ENCODE measurements at places on chromosomes 16 and 17.
A peak's percentile ranks its signal among the peaks of the same experiment; 100 is the strongest.

- DNase-seq, result no peak
These were observed 150.8 kb upstream of the IRX3 start for GRCh38 chr16:54437401-54437800.

DNA sequence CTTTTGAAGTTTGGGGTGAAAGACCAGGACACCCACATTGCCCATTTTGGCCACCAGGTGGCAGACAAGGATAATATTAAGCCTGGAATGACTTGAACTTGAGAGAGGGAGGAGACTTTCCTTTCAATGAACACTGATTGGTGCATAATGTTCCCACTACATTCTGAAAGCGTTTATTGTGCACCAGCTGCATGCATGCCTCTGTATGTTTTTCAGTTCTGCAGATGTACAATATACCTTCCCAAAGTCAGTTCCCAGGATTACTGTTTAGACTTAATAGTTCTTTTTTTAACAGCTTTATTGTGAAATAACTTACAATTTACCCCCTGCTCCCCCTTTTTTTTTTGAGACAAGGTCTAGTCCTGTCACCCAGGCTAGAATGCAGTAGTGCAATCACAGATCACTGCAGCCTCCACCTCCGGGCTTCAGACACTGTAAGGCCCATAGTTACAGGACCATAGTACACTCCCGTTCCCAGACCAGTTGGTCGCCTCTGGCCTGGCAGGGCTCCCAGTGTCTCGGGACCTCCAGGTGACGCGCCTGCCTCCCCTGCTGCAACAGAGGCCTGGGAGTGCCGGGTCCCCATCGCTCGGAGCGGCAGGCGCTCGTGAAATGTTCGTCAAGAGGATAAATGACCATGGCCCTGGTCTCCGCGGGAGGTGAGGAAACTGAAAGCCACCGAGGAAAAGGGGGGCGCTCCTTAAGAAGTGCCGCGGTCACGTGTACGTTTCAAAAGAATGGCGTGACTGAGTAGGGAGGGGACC, 12.2 kb downstream of the CES2 start:
- DNase-seq, result peak; percentile 85

DNA sequence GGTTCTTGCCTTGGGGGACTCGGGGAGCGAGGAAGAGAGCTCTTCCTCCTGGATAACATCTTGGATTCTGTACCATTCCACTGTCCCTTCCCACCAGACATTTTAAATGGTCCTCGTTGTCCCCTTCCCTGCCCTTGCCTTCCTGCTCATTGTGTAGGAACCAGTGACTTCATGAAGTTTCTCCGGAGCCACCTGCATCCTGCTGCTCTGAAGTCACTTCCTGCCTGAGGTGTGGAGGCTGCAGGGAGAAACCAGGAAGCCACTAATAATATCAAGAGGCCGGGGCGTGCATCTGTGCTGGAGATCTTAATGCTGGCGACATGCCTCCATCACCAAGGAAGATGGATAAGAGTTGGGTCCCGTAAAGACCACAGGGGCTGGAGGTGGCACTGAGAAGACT, 6.2 kb upstream of the SLC16A13 start:
- no peak for DNase-seq

DNA sequence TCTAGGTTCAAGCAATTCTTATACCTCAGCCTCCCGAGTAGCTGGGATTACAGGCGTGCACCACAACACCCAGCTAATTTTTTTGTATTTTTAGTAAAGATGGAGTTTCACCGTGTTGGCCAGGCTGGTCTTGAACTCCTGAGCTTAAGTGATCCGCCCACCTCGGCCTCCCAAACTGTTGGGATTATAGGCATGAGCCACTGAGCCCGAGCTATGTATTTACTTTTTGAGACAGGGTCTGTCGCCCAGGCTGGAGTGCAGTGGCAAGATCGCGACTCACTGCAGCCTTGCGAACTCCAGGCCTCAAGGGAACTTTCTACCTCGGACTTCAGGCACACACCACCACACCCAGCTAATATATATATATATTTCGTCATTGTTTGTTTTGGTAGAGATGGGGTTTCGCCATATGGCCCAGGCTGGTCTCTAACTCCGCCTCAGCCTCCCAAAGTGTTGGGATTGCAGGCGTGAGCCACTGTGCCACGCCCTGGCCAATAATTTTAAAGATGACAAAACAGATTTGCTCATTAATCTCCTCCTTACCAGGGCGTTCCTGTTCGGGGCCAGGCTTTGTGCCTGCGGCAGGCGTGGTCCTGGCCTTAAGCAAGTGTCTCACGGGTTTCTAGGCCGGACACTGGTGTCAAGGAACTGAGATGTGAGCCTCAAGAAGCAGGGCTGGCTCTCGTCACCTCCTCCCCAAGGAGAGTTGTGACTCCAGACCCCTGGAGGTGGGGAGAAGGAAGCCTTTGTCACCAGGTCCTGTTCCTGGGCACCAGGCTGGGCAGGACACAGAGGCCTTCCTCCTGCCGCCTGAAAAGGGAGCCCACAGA, 4.3 kb upstream of the NPW start:
- peak; percentile 69 for DNase-seq

DNA sequence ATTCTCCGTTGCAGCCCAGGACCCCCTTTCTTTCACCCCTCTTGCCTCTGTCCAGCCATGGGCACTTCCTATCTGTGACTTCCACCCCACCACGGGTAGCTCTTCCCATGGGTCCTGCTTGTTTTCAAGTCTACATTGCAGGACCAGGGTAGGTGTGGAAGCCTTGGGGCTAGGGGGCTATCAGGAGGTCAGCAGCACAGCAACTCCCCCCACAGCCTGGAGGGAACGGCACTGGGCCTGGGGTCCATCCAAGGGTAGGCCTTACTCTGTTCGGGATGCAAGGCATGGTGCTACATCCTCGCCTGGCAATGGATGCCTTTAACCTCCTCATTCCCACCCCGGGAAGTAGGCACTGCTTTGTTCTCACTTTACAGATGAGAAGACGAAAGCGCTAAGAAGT, 109.3 kb downstream of the IRX5 start:
- DNase-seq, result no peak

- no peak for DNase-seq
These were observed 101.2 kb downstream of the SALL1 start for GRCh38 chr16:51049678-51050376.

GRCh38 chr17:7138800-7139381, 24.3 kb upstream of the ASGR2 start:
- no peak for DNase-seq

DNA sequence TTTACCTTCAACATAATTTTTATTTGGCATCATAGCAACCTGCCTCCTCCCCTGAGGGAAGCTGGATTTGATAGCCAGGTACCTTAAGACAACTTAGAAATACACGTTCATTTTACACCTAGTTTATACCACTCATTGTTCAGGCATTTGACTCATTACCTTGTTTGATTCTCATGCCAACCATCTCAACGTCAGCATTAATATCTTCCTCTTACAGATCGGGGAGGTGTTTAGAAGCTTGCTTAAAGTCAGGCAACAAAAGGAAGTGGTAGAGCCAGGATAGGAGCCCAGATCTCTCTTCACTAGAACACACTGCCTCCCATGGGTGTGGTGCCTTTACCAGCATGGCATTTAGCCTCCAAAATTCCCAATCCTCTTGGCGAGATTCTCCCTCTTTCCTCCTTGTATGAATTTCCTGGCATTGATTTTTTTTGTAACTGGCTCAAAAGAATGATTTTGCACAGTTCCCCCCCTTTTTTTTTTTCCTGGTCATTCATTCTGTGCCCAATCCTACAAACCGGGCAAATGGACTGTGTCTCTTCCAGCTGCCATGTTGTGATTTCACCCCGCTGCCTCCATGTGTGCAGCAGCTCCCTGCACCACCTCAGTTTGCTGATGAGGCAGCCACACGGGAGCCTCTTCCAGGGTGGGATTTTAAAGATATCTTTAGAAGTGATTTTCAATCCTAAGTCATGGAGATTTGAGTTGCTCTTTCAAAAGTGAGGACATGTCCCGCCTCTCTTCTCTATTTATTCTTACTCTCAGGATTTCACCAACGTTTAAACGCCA, 383.6 kb downstream of the UTP18 start:
- no peak for DNase-seq

- no peak for DNase-seq
These were observed 12.7 kb downstream of the NDUFAF8 start for GRCh38 chr17:81251709-81252301.

GRCh38 chr16:68296291-68296690, 14.5 kb downstream of the SLC7A6OS start:
- no peak for DNase-seq

DNA sequence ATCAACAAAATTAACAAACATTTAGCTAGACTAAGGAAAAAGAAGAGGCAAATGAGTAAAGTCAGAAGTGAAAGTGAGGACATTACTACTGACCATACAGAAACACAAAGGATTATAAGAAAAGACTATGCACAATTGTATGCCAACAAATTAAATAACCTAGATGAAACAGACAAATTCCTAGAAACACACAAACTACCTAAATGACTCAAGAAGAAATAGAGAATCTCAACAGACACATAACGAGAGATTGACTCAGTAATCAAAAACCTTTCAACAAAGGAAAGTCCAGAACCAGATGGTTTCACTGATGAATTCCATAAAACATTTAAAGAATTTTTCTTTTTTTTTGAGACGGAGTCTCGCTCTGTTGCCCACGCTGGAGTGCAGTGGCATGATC, 35.7 kb upstream of the MYLK3 start:
- DNase-seq, result peak; percentile 7

DNA sequence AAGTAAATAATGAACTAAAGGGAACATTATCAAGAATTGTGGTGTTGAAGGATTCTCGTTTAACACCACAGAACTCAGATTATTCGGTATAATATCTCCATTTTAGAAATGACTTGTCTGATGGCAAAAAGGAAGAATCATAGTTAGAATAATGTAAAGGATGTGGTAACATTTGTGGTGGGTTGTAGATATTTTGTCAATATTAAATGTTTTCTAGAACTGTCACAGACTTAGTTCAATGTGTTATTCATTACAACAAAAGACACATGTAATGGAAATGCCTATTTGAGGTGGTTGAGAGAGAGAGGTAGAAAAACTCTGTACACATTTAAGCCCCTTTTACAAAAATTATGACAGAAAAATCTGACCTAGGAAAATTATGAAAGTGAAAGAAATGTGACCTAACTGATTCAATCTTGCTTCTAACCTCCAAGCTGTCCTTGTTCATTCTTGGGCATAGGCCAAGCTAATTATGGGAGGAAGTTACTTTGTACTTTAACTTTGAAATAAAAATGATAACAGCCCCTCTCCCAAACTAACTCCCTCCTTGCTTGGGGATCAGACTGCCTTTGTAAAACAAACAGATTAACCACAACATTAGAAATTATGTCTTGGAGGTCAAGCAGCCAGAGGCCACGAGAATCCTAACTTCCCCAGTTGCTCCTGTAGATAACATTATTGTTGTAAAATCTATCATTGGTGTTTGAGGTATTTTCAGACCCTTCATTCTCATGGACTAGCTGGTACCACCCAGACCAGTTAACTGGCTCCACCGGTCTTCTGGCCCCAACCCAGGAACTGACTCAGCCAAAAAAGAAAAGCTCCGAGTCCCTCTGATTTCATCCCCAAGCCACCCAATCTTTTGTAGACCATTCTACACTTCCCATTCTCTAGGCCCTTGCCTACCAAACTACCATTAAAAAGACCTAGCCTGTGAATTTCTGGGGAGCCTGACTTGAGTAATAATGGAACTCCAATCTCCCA, 1287.8 kb upstream of the CDH8 start:
- DNase-seq, result no peak

- no peak for DNase-seq
These were observed 287.3 kb downstream of the WWOX start for GRCh38 chr16:78386557-78387324.

DNA sequence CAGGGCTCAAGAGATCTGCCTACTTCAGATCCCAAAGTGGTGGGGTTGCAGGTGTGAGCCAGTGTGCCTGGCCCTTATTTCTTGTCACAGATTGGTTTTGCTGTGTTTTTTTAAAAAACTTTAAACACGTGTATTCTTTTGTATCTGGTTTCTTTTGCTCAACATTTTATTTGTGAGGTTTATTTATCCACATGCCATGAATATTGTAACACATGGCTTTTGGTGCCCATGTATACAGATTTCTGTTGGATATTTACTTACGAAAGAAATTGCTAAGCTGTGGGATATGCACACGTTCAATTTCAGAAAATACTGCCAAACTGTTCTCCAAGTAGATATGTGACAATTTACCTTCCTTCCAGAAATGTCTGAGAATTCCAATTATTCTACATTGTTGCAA, 18.7 kb upstream of the IL34 start:
- no peak for DNase-seq

- DNase-seq, result peak; percentile 14
These were observed 52.8 kb downstream of the GSG1L start for GRCh38 chr16:28010671-28011070.

GRCh38 chr17:70581459-70581858, 412.1 kb downstream of the KCNJ2 start:
- no peak for DNase-seq

DNA sequence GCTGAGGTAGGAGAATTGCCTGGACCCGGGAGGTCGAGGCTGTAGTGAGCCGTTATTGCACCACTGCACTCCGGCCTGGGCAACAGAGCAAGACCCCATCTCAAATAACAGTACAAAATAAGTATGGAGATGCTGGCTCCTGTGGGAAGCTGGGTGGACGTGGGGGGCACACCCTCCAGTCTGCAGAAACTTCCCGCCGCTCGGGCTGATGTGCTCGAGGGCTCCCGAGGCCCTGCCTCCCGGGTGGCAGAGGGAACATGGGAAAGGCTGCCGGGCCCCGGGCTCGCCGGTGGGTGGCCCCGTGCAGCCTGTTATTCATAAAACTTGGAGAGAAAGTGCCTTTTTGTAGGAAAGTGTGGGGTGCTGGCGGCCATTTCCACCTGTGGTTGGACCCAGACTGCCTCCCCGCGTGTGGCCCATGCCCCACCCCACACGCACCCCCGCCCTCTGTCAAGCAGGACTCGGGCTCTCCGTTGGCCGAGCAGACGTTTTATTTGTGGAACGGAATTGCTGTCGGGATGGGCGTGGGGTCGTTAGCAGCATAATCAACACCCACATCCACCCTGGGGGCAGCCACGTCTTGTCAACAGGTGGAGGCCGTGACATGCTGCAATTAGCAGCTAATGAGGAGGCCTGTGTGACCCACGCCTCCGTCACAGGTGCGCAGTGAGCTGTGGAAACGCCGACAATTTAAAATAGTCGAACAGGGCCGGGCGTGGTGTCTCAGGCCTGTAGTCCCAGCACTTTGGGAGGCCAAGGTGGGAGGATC, 7.4 kb upstream of the CIAO3 start:
- DNase-seq, result no peak

GRCh38 chr17:67994817-67995569, 1.3 kb downstream of the C17orf58 start:
- peak; percentile 96 for DNase-seq

GRCh38 chr16:89395150-89396142, 94.9 kb downstream of the ANKRD11 start:
- DNase-seq, result peak; percentile 99

- DNase-seq, result no peak
These were observed 118.9 kb upstream of the PIRT start for GRCh38 chr17:10956821-10957220.

DNA sequence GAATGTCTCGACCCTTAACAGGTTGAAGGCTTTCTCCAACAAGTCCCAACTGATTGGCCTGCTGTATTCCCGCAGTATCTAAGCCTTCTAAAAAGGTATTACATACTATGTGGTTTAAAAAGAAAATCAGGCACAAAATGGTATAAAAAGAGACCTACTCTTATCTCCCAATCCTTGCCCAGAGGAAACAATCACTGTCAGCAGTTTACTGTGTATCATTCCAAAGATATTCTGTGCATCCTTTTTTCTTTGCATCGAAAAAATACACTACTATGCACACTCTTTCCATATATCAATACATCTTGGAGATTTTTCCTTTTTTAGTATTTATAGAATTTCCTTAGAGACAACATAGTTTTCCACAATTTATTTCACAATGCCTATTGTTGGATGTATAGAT, 118.8 kb upstream of the TBX2 start:
- no peak for DNase-seq

GRCh38 chr17:68291836-68292688, 767 bp downstream of the ARSG start:
- DNase-seq, result peak; percentile 55

Measured in fibroblast of mammary gland (primary cell).